ENCODE measurements at places on chromosomes 6 and 20.
A peak's percentile ranks its signal among the peaks of the same experiment; 100 is the strongest.

GRCh38 chr6:144647971-144648651, 363.0 kb downstream of the UTRN start:
- no peak for DNase-seq

DNA sequence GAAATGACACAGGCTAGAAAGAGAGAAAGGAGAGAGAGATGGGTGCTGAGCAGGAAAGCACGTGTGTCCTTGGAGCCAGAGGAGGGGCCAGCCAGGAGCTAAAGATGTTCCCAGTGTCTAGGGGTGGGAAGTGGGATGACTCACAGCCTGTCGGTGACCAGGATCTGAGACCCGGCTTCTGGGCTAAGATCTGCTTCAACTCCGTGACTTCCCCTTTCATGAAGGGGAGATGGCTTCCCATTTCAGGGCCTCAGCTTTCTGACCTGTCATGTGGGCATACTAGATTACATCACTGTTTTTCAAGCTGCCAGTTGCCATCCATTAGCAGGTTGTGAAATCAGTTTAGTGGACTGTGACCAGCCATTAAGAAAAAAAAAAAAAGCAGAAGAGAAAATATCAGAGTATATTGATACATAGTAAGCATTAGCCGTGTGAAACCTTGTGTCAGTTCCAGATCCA, 5.4 kb downstream of the TGM3 start:
- peak; percentile 53 for DNase-seq

DNA sequence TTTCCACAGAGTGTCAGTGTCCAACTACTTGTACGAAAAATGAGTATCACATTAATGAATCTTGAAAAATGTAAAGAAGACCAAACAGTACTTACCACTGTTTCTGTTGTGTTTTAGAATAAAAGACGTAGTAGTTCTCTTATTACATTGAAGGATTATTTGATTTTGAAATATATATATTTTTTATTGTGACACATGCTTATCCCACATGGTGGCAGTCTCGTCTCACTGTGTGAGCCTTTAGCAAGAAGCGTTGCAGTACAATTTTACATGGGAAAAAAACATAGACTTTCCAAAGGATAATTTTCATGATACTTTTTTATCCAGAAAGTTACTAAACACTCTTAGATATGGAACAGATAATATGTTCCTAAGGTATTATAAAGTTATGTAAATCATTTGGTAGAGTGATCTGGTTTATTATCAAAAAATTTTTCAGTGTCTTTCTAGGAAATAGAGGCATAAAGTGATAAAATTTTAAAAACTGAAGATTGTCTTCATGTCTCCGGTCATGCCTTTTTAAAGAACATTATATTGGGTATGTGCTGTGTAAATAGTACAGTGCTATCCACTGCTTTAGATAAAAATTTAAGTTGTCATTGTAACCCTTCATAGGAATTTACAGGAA, 117.5 kb upstream of the SAMD5 start:
- no peak for DNase-seq

GRCh38 chr6:43125119-43125518, 46.0 kb upstream of the SRF start:
- no peak for DNase-seq

DNA sequence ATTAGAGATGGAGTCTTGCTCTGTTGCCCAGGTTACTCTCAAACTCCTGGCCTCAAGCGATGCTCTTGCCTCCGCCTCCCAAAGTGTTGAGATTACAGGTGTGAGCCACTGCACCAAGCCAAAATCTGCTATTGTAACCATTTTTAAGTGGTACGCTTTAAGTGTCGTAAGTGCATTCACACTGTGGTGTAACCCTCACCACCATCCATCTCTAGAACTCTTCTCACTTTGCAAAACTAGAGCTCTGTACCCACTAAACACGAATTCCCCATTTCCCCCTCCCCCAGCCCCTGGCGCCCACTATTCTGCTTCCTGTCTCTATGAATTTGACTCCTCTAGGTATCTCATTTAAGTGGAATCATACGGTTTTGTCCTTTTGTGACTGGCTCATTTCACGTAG, 2.8 kb upstream of the FAM83C start:
- no peak for DNase-seq

- no peak for DNase-seq
Measured at GRCh38 chr6:166308033-166308768, at the start of gene PRR18. TSS of gene PRR18 (minus strand) at chr6:166308392. CDS start at chr6:166308142, 250 bp downstream.

DNA sequence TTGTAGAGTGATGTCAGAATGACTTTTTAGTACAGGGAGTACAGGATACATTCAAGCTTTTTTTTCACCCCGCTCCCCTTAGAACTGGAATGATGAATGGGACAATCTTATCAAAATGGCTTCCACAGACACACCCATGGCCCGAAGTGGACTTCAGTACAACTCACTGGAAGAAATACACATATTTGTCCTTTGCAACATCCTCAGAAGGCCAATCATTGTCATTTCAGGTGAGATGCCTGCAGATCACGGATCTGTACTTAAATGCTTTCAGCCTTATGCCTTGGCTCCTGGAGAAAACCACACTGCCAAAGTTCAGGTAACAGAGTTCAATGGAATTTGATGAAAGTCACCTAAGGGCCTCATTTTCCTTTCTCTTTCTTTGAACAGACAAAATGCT, 8.5 kb downstream of the TNFAIP3 start:
- DNase-seq: no peak

Measured in K562 (cell line).